ENCODE measurements at places on chromosomes 1 and 21.

- DNase-seq, result no peak
Measured at GRCh38 chr1:36203554-36204346, 20.5 kb upstream of the THRAP3 start.

DNA sequence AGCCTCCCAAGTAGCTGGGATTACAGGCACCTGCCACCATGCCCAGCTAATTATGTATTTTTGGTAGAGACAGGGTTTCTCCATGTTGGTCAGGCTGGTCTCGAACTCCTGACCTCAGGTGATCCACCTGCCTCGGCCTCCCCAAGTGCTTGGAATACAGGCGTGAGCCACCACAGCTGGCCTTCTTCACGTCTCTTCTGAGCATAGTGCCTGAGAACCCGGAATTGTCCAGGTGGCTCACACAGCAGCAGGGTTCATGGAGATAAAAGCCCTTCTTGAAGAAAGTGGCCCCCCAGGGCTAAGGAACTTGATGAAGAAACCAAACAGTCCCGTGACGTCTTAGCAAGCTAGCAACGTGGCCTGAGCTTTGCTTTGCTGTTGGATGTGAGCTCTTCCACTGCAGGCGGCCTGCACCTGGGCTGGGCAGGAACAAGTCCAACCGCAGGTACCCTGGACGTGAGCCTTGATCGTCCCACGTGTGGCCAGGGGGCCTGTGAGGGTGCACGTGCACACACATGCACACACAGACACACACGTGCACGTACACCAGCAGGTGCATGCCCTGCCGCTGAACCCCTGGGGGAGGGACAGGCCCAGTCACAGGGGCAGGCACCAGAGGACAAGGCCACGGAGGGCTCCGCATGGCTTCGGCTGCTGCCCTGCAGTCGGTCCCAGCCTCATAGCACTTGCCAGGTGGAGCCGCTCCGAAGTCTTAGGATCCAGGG is 23.4 kb upstream of the TRAPPC10 start:
- DNase-seq, result no peak

GRCh38 chr1:154788886-154789285 is 81.2 kb downstream of the KCNN3 start:
- no peak for DNase-seq

DNA sequence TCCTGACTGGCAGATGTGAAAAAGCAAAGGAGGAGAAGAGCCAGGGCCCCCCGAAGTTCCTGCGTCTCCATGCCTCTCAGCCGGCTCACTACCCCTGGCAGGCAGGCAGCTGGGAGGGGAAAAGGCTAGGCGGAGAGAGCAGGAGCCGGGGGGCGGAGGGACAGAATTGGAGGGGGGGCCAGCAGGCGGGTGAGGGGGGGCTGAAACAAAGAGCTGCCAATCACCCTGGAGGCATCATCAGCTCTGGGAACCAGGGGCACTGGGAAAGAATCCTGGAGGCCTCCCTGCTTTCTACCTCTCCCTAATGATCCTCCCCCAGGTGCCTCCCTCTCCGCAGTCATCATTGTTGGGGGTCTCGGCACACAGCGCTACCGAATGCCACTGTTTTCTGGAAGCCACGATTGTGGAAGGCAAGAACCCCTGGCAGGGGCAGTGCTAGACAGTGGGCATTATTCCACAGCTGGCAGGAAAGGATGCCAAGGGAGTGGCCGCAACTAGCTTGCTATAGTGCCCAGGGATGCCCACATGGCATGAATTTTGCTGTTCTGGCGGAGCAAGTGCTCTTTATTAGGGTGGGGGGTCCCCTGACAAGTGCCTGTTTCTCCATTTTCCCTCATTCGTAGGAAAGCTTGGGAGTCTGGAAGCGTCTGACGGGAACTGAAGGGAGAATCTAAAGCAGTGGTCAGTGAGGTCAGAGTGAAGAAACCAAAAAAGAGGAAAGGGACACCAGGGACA is at the start of gene THBS3:
Gene THBS3 (minus strand): TSS at position 92 of the 735 bp plus-strand sequence. CDS start 21 bp downstream, at position 71.
- DNase-seq, result no peak

- no peak for DNase-seq
Measured at GRCh38 chr21:46243325-46243724, 14.8 kb upstream of the LSS start.

- no peak for DNase-seq
Measured at GRCh38 chr1:54312796-54313316, 93.3 kb downstream of the SSBP3 start.

- no peak for DNase-seq
Measured at GRCh38 chr21:45183852-45184251, 103.8 kb downstream of the POFUT2 start.

DNA sequence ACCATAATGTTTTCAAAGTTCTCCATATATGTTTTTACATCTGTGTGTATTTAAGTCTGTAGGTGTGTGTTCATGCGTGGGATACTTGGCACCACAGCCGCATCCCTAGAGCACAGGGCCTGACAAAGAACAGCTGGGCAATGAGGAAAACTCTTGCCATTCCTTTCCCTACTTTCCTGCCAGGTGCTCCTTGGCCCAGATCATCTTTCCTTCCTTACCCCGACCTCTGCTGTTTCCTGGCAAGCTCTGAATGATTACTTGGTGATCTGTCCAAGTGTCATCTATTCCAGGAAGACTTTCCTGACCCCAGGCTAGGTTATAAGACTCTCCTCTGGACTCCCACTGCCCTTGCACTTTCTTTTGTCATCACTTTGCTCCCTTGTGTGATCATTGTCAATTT is 123.6 kb downstream of the ELAVL4 start:
- no peak for DNase-seq

DNA sequence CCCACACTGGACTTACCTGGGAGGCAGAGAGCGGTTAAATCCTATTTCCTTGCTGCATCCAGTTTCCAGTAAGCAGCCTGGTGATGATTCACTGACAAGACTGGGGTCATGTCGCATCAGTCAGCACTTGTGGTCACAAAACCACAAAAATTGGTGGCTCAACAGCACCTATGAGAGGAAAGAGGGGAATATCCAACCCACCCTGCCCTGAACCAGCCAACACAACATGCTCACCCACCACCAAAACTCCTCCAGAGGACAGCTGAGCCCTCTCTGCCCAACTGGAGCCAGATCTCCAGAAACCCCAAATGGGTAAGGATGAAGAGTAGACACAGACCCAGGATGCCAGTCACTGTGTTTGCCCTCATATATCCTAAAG is 64.0 kb downstream of the CD46 start:
- DNase-seq, result no peak

DNA sequence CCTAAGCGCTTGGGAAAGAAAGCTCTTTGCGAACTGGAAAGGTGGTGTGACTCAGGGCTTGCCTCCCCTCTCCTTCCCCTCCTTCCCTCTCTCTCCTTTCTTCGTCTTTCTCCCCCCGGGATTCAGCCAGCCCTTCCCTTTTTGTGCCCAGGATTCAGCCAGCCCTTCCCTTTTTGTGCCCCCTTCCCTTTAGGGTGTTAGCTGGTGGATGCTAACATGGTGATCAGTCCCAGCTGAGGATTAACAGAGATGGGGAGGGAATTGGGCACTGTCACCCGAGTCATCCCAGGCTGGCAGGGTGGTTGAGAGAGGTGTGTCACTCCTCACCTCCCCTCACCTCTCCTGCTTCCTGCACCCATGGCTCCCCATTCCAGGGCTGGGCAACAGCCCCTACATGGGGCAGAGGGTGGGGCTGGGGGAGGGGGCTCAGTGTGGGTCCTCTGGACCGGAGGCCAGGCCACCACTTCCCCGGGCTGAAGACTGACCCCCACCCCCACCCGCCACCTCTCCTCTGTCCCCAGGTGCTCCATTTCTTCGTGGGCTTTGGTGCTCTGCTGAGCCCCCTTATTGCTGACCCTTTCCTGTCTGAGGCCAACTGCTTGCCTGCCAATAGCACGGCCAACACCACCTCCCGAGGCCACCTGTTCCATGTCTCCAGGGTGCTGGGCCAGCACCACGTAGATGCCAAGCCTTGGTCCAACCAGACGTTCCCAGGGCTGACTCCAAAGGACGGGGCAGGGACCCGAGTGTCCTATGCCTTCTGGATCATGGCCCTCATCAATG is 51.5 kb downstream of the ELK4 start:
- no peak for DNase-seq

DNA sequence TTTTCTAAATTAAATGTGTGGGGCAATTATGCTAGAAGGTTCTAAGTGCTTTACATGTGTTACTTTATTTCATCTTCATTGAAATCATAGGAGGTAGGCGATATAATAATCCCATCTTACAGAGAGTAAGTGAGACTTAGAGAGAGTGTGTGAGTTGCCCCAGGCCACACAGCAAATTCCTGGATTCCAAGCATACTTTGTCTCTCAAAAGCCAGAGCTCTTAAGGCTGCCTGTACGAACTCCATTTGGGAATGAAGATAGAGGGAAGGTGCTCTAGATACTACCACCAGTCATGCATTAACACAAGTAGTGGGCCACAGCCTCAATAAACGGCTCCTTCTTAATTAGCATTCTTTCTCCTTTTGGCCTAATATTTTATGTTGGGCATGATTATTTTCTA is 170.1 kb downstream of the SIPA1L2 start:
- no peak for DNase-seq

DNA sequence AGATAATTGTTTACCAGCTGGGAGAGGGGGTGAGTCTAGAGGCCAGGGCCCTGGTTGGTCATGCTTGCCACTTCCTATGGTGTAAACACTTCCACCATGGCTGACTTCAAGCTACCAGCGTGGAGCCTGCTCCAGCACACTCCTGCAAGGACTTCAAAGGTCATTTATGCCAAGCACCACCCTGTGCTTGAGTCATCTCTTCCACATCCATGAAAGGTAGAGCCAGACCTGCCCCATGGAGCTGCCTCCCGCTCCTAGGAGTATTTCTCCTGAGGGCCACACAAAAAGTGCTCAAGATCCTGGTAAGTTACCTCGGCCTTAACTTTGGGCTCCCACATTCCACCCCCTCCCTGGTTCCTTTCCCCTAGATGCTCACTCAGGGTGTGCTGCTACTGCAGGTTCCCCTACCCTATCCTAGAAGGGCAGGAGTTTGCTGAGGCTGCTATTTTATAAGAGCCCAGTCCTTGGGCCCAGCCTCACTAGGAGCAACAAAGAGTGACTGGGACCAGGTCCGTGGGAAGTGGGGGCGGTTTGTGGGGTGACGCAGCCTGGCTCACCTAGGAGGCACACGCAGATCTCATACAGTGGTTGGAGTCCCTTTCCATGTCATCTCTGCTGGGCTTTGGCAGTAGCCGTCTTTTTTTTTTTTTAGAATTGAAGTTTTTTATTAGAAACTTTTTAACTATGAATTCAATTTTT is 2.4 kb downstream of the RAB7B start:
- no peak for DNase-seq
